ENCODE measurements at places on chromosomes 5 and 9.

DNA sequence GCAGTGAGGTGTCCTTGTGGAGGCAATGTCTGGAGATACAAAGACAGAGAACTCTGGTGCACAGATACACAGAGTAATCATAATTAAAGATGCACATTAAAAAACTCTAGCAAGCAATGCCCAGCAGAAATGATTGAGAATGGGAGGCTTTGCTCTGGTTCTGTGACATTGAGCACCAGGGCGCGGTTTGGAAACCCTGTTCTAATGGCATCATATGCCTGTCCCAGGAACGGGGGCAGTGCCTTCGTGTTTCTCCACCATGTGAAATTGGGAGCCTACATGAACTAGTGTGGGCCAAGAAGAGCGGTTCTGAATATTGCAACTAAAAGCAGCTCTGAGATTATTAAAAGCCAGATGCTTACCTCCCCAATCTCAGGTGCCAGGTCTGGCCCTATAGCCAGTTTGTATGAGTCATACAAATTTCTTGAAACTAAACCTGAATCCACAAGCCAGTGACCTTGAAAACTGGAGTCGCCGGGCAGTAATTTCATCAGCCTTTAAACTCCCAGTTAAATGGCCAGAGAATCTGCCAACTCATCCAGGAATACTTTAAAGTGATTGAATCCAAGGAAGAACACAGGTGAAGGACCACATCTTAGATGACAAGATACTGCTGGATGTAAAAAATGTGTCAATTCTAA is 22.2 kb upstream of the CTSL start:
- no peak for DNase-seq

GRCh38 chr5:69048230-69048629 is 45.6 kb upstream of the SLC30A5 start:
- DNase-seq = no peak

DNA sequence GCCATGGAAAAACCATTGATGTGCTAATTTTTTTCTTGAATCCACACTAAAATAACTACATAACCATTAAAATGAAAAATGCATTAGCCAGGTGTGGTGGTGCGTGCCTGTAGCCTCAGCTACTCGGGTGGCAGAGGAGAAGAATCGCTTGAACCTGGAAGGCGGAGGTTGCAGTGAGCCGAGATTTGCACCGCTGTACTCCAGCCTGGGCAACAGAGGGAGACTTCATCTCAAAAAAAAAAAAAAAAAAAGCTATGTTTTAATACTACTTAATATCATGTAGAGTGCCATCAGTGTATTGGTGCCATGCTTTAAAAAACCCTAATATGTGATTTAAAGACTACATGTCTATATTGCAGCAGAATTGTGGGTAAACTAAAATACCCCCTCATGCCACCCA is 58.9 kb downstream of the NDFIP1 start:
- DNase-seq = no peak

GRCh38 chr5:100760688-100761087 is 142.4 kb downstream of the ST8SIA4 start:
- DNase-seq = no peak

DNA sequence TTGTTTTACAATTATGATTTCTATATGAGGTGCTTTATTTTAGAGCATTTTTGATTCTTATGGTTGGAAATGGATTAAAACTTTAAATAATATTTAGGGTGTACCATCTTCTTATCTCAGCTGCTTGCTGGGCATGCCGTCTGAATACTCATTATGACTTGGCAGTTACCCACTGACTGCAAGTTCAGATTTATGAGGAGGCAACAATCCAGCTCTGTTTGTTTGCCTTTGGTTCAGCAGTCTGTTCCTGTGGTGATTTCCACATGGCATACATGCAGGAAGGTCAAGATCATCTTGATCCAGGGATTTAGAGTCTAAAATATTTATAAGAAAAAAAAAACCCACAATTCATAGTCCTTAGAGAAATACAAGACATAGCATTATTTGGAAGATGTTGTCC is 1254.5 kb upstream of the NUDT12 start:
- DNase-seq = no peak

- no peak for DNase-seq
Measured at GRCh38 chr9:98861781-98862504, 54.5 kb downstream of the GALNT12 start.

DNA sequence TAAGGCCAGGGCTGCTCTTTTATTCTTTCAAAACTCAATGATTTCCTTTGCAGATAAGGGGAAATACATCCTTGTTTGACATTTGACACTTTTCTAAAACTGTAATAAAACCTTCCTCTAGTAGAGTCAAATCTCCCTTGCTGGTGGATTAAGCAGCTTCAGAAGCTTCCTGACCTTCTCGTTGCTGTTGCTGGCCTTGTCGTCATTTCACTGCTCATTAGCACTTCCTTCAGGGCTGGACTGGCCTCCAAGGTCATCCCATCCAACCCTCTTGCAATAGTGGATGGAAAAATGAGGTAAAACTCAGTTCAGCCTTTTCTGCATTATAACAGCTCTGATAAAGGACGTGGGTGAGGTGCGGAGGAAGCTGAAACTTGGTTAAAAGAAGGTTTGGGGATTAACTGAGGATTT is 1.1 kb upstream of the ADAMTSL1 start:
- no peak for DNase-seq

Data from coronary artery (tissue), 2 donors.